ENCODE measurements at places on chromosomes 4 and X.

DNA sequence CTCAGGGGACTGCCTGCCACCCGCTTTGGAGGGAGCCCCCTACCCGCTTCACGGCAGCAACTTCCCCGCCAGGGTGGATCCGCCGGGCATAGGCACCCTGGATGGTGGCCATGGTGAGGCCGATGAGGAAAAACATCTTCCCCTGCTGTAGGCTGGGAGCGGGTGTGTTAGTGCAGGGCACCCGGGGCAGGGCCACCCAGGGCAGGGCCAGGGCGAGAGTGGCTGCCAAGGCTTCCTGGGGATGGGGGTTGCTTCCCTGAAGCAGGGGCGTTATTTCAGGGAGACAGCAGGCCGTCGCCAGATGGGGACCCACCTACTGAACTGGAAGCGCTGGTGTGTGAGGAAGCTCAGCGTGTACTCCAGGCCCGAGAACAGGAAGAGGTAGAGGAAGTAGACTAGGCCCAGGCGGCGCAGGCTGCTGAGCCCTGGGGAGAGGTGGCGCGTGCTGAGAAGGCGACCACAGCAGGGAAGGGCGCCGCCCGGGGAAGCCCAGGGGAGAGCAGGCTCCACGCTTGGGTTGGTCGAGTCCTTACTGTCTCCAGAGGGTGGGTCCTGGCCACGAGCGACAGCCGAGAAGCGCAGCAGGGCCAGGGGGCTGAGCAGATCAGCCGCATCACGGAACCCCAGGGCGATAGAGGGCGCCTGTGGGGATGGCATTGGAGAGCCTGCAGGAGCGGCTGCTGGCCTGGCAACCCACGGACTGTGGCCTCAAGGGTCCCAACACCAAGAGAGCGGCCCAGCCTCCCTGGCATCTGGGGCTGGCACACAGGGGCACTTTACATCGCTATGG, 31.5 kb downstream of the NOP14 start:
- DNase-seq: peak; percentile 77

DNA sequence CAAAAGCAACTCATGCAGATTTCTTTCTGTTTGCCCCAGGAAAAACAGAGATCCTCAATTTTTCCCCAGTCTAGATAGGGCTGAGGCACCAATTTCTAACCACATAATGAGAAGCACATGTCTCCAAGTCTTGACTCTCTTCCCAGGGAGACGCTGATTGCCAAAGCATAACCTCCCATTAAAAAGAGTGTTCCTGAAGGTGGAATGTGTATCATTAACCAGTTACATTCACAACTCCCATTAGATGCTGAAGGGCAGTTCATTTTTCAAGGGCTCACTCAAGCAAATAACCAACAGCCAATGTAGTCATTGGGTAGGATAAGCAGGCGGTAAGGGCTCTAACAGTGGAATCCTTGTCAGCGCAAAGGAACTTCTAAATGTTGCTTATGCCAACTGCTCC, 27.5 kb downstream of the TMEM47 start:
- no peak for DNase-seq

- DNase-seq: no peak
These were observed 89.9 kb downstream of the PLS3 start for GRCh38 chrX:115650916-115651315.

- no peak for DNase-seq
These were observed 32.4 kb downstream of the PRMT9 start for GRCh38 chr4:147651563-147651962.

DNA sequence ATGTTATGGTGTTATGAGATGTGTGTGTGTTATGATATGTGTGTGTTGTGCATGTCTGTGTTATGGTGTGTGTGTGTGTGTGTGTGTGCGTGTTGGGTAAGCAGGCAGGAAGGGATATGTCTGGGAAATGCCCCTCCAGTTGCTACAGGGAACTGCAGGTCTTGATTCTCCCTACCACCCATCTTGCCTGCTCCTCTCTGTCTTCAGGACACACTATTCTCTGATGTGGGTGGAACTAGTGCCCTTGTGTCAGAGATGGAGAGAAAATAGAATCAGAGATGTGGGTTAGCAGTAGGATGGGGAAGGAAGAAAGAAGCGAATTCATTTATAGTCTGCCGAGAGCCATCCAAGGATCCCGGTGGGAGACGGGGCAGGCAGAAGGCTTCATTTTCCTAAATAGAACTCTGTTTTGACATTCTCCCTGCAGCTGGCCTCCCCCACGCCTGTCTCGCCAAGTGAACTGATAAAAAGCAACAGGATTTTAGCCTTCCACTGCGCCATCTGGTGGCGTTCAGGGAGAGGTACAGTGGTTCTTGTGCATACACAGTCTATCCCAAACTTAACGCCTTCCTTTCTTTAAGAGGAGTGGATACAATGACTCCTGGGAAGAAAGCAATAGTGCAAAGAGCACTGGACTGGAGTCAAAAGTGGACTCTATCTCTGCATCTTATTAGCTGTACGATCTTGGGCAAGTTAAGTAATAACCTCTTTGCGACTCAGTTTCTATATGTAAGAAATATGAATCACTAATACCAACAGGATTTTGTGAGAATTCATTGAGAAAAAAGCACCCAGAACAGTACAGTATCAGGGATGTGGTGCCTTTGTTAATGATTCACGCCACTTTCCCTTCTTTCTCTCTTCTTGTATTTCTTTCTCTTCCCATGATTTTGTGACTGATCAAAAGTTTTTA, 14.1 kb upstream of the MGST2 start:
- DNase-seq: peak; percentile 68

DNA sequence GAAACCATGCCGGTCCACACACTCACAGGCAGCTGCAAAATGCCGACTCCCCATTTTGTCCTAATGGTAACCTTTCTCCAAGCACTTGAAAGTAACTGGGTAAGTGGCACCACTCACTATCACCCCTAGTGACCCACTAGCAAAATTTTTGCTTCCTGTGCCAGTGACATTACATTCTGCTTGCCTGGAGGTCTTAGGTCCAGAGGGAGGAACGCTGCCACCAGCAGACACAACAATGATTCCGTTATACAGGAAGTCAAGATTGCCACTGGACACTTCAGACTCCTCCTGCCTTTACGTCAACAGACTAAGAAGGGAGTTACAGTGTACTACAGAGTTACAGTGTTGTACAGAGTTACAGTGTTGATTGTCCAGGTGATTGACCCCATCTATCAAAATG, 11.8 kb upstream of the TMEM192 start:
- DNase-seq: no peak

GRCh38 chr4:2761035-2761923, 5.1 kb upstream of the TNIP2 start:
- no peak for DNase-seq

DNA sequence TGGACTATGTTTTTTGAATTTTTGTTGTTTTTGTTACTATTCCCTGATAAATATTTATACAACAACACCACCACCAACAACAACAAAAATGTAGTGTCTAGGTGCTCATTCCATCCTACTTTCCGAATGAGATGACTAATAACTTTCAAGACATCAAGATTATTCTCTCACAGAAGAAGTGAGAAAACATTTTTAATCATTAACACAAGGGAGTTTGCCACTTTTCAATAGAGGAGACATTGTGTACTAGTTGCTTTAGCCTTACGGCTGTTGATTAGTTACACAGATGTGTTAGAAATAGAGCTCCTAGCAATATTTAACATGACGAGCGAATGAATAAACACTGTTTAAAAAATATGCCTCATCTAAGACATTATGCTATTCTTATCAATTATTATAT, 898.8 kb downstream of the C4orf33 start:
- no peak for DNase-seq

- DNase-seq: no peak
These were observed 253.2 kb upstream of the IGFBP7 start for GRCh38 chr4:57363346-57363745.

GRCh38 chrX:9493936-9494335, 29.1 kb downstream of the TBL1X start:
- no peak for DNase-seq

GRCh38 chr4:77183777-77184420, 26.9 kb downstream of the CCNG2 start:
- no peak for DNase-seq

DNA sequence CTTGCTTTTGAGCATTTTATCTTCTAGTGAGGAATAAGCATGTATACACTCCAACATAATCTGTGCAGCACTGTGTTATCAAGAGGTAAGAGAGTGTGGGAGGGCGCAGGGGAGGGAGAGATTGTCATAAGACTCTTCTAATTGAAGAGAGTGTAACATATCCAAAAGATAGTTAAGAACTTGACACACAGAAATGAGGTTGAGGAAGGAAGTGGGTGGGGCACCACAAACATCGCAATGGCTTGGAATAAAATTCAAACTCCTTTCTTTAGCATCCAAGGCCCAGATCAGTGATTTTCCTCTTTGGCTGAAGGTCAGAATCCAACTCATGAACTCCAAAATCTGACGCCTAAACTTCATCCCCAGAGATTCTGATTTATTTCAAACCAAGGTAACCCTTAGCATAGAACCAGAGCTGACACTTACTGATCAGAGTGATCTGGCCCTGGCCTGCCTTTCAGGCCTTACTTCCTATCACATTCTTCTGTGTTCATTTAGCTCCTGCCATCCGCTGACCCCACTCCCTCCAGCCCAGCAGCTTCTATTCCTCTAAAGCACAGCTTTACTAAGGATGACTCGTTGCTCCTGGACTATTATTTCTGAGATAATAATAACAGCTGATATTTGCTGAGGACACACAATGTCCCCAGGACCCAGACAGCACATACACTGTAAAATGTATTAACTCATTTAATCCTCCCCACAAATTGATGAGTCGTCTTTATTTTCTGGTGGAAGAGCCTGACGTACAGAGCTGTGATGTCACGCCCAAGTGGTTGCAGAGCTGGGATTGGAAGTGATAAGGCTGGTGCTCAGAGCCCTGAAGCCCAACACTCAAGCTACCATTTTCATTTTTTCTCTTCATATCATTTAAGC, 10.6 kb upstream of the CTSO start:
- DNase-seq: no peak

DNA sequence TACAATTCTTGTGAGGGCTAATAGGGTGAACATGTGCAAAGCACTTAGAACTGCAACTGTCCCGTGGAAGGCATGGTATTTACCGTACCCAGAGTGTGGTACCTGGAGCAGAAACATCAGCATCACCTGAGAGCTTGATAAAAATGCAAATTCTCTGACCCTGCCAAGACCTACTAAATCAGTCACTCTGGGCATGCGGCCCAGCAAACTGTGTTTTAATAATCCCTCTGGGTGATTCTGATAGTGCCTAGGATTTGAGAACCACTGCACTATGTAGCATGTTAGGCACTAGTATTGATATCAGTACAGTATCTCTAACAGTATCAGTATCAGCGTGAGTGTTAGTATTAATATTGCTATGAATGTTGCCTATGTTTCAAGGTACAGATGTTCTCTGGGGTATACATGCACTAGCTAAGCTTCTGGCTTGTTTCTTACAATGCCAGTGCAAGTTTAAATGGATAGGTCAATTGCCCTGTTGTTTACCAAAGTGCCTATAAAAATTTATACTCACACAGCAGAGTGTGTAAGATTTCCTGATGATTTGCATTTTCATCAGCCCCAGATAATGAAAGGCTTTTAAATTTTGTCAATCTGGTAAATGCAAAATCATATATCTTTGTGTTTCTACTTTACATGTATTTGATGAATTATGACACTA, 354.0 kb downstream of the HS3ST1 start:
- no peak for DNase-seq

DNA sequence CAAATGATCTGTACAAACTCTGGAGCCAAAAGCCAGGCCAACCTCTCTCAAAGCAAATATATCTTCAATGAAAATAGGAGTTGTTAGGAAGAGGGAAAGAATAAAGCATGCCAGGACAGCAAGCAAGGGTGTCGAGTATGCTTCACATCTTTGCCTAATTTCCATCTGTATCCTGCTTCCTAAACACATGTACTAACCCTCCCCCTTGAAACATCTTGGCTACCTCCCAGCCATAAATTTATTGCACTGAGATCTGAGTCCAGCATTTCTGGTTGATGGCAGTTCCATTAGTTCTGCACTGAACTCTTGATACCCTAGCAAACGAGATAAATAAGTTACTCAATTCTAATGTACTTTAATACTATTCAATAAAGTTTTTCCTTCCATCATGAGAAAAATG, 430.5 kb upstream of the TRAM1L1 start:
- no peak for DNase-seq

- DNase-seq: no peak
These were observed 9.3 kb downstream of the VGLL1 start for GRCh38 chrX:136541294-136541693.

- no peak for DNase-seq
These were observed 35.1 kb downstream of the RNF150 start for GRCh38 chr4:141098163-141098562.

DNA sequence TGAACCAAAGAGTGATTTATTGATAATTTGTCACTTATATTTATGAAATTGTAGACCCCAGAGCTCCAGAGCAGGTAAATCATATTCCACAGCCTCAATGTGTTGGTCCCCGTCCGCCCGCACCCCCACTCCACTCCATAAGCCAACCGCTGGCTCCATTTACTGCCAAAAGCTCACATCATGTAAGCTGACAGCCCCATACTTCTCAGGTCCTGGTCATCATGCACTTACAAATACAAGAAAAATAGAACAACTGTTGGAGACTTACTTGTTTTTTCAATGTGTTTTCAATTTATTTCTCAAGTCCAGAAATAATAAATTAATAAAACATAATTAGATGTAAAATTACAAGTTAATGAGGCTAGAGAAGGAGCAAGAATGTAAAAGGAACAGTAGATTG, 235.7 kb upstream of the HAND2 start:
- DNase-seq: no peak

GRCh38 chr4:138927072-138927471, 88.5 kb upstream of the NOCT start:
- no peak for DNase-seq

- DNase-seq: peak; percentile 77
These were observed 4.0 kb upstream of the ZNF518B start for GRCh38 chr4:10461091-10461849.

- peak; percentile 88 for DNase-seq
These were observed at the start of gene UTP14A for GRCh38 chrX:129905787-129906580. Gene UTP14A (plus strand): TSS chrX:129906164. CDS start chrX:129906211, 47 bp downstream.

- DNase-seq: no peak
These were observed 207.3 kb downstream of the FBXW7 start for GRCh38 chr4:152328582-152328981.

DNA sequence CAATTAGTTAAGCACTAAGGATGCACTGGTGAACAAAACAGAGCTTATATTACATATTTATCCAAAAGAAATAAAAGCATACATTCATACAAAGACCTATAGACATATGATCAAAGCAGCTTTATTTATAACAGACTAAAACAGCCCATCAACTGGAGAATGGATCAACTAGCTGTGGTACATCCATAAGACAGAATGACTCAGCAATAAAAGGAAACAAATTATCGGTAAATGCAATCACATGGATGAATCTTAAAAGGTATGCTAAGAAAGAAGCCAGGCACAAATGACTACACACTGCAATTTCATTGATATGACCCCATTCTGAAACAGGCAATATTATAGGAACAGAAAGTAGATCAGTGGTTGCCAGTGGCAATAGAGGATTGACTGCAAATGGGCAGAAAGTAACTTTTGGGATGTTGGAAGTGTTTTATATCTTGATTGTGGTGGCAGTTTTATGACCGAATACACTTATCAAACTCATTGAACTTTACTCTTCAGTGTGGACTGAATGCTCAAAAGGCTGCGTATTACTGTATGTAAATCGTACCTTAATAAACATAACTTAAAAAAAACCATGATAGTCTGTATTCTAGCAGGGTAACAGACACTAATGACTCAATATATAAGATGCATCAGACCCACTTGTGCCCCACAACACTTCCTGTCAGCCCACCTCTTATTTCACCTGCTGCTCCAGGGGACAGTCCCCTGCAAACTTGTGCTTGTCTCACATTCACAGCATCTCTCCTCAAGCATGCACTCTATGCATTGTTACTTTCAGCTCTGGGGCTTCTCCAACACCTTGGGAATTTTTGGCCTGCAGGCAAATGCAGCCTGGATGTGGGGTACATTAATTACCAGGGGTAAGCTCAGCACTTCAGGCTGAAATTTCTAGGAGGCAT, 59.1 kb downstream of the MID1IP1 start:
- no peak for DNase-seq
